ENCODE measurements at places on chromosomes 2 and 18.
A peak's percentile ranks its signal among the peaks of the same experiment; 100 is the strongest.

DNA sequence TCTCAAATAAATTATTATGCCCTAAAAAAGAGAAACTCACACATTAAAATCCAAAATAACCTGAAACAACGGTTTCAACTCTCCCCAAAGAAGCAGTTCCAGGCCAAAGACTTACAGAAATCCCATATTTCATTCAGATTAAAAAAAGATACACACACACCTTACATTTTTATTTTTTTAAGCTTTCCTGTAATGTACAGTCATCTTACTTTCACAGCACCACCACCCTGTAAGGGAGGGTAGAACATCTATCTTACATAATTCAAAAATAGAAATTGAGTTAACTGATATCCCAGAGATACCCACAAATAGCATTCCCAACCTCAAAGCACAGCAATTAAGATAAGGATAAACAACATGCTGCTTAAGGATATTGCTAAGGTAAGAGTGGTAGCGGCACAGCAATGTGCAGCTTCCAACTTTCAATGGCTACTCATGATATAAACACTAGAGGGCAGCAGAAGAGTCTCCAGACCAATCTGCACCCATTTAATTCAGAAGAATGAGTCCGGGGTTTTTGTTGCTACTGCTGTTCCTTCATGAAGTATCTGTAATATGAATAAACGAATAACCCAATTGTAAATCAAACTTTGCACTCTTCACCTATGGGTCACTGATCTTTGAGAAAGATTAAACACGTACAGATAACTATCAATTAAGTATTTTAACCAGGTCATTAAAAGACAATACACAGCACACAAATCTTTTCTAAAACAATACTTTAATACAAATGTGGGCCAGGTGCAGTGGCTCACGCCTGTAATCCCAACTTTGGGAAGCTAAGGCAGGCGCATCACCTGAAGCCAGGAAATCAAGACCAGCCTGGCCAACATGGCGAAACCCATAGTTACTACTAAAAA, 11.3 kb downstream of the GFPT1 start:
- DNase-seq, result peak; percentile 79

DNA sequence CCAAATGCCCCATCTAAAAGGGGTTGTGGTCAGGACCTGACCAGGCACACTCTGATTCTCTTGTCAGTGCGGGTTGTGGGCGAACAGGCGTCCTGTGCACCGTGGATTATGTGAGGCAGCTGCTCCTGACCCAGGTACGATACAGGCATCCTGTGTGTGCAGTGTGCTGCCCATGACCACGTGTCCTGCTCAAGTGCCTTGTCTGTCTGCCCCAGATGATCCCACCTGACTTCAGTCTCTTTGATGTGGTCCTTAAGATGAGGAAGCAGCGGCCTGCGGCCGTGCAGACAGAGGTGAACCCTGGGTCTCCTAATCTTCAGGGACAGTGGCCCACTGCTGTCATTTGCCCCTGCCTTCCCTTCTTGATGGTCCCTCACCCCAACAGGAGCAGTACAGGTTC, 14.6 kb downstream of the PTPN18 start:
- no peak for DNase-seq

DNA sequence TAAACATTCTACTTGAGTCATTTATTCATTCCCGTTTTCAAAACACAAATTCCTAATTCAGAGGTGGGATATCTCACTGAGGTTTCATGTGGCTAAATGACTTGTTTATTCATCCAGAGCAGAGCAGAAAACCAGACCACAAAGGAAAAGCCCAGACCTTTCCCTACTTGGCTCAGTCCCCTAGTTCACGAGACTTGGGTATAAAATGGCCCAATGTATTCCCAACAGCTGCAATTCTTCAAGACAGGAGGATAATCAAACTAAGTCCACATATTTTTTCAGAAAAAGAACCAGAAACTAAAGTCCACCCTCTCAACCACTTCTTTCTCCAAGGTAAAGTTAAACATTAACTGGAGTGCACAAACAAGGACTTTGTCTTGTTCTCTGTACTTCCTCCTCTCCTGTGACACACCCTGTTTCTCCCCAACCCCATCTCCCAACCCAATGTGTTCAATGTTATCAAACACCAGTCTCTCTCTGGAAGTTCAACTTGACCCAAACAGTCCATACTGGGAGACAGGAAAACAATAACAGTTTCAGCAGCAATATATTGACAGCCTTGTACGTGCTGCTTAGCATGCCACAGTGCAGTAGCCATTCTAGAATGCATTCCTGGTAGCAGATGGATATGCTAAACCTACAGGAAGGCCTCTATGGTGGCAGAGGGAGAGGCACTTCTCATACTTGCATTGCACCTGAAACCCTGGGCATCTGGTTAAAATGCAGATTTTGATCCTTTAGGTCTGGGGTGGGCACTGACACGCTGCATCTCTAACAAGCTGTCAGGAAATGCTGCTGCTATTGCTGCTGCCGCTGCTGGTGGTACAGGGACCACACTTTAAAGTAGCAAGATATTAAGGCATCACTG, 110.7 kb downstream of the INO80D start:
- no peak for DNase-seq

GRCh38 chr2:127675331-127676261, at the start of gene LIMS2:
LIMS2 (minus strand) TSS chr2:127675530; CDS start chr2:127675024, 506 bp downstream.
- DNase-seq, result peak; percentile 40

DNA sequence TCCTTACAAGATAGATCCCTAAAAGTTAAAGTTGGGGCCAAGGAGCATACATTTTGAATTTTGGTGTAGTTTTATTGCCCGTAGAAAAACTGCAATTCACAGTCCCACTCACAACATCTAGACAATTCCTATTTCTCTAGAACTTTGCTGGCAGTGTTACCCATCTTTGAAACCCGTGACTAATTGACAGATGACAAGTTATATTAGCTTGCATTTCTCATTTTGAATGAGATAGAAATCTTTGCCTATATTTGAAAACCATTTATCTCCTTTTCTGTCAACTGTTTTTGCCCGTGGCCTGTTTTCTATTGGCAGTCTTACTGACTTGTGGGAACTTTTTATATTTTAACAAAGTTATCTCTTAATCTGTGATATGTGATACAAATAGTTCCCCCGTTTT, 50.0 kb downstream of the OXER1 start:
- no peak for DNase-seq
